ENCODE measurements at places on chromosomes 3 and 15.

GRCh38 chr3:42507761-42508335 lies 5.4 kb downstream of the VIPR1 start:
- no peak for DNase-seq

- no peak for DNase-seq
Observed at GRCh38 chr3:27990324-27990723, 251.1 kb upstream of the CMC1 start.

- DNase-seq = no peak
Observed at GRCh38 chr3:167166012-167166411, 214.1 kb downstream of the ZBBX start.

DNA sequence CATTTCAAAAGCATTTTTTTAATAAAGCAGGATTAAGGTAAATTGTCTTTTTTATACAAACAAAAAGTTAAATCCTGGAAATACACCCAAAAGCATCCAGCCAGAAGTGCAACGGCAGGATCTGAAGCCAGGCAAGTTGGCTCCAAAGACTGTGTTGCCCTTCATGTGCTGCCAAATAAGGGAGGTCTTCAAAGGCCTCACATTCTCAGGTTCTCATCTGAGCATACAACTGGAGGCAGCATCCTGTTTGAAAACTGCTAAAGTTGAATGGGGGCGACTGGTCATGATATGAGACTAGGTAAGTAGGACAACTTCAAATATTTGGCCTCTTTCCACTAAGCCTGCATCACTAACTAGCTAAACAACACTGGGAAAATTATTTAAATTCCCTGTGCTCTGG lies 52.2 kb downstream of the IMPG2 start:
- no peak for DNase-seq

DNA sequence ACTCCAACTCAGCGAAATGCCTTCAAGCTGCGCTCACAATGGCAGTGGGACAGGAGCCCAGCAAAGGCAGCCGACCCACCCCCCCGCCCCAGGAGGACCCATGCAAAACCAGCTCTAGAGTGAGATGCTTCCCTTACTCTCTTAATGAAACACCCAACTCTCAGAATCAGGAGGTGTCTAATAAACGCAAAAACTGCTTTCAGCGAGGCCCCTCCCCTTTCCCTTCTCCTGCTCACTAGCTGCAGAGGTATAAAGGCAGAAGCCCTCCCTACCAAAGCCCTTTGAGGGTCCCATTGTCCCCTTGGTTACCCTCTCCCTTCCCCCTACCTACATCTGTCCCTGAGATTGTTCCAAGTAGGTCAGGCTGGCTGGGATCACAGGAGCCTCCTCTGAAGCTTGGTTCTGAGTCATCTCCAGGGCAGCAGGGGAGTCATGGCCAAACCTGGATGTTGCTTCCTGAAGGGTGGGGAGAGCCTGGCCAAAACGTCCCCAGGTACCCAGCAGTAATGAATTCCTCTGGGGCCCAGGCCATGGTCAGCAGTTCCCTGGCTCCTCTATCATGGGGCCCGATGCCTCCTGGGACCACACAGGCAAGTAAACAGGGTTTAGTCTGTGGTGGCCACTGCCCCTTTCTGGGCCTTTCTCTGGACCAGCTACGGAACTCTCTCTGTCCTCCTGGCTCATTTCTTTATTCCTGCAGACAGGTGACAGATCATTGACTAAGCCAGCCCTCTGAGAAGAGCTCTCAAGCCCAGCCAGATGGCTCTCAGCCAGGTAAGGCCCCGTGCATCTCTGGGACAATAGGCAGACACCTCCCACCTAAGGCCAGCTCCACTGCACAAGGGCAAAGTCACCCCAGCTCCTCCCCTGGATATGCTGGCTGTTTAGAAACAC lies 8.6 kb downstream of the KLHL25 start:
- no peak for DNase-seq

- DNase-seq = no peak
Observed at GRCh38 chr15:36959746-36960145, 140.6 kb downstream of the MEIS2 start.

GRCh38 chr3:54225841-54226528 lies 103.6 kb downstream of the CACNA2D3 start:
- DNase-seq = no peak

GRCh38 chr3:66502245-66502874 lies 1.5 kb upstream of the LRIG1 start:
- no peak for DNase-seq

DNA sequence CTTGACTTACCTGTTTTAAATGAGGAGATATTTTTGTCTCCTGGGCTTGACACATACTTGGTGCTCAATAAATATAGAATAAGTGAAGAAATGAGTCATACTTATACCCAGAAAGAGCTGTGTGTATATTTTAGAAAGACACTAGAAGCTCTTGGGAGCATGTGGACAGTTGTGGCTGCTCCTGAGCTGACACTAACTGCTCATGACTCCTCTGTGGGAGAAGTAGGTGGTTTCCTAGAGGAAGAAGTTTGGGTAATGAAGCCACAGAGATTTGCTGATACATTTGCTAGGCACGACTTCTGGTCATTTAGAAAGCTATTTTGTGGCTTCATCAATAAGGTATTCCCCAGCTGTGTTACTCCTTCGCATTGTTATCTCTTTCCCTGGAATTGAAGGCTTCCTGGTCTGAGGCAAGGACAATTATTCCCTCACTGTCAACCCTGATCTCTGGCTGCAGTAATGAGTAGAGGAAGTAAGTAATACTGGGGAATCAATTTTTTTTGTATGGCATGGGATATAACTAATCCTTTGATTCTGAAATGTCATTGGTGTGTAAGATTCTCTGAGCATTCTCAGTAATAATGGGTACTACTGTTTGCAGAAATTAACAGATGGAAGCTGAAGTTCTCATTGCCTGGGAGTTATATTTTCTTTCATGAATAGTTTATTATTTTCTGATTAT lies 79.6 kb upstream of the DCBLD2 start:
- no peak for DNase-seq
